ENCODE measurements at places on chromosomes 12 and 14.

DNA sequence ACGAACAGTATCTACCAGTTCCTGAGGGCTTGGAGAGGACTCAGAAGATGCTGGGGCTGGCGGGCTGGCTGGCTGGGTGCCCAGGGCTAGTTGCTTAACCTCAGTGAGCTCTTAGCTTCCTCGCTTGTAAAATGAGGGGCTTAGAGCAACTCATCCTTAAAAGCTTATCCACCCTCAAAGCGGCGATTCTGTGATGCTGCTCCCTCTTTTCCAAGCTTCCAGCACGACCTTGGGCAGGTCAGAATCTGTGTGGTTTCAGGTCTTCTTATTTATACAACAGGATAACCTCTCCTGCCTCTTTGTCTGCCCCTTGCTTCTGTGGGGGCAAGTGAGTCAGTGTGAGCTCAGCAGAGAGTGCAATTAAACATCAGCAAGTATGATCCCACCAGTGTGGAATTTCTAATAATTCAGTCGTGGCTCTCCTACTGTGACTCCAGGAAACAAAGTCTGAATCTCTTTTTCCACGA lies 281.8 kb downstream of the KSR2 start:
- no peak for DNase-seq

DNA sequence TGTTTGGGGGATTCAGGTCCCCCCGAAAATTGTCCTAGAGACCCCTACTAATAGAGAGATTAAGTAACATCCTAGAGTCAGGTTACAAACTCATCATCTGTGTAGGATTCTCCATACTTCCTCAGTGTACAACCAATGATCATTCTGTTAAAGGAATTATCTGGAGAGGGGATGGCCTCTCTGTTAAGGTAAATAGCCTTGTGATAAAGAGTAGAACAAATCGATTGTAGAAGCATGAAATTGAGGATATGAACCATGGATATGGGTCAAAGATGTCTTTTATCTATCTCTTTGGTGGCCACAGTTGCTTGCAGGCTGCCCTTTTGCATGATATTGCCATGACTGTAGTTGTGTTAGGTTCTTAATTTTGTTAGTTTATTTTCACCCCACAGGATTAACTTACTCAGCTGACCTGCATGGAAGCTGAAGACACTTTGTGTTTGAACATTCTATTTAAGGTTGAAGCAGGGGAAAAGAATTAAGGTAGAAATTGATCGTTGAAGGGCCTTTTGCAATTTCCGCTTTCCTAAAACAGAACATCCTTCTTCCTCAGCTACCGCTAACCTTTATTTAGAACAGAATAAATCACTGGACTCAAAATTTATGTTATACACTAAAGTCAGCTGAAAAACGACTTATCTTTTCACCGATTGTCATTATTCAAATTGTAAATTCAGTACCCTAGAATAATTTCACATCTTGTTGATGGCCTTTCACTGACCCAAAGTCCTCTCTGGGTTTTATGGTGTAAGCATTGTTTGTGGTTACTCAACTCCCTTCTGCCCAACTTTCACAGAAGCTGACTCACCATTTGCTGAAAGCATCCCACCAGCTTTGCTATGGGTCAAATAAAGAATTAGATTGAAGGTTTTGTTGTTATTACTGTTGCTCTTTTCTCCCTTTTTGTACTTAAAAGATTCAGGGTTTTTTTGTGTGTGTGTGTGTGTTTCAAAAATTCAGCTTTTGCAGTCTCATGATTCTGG lies 52.3 kb downstream of the IRAK3 start:
- no peak for DNase-seq

DNA sequence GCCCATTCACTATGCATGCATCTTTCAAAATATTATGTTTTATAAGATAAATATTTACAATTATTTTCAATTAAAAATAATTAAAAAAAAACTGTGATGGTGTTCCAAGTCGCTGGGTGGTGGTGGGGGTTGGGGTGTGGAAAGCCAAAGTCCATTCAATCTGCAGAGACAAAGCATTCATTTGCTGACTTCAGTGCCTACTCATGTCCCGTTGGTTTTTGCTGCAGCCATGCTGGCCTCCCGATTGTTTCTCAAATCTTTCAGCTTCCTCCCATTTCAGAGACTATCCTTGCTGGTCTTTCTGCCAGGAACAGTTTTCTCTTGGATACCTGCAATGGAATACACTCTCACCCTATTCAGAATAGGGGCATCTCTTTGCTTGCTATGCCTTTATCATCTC lies 331.5 kb upstream of the NOVA1 start:
- no peak for DNase-seq

- DNase-seq = peak; percentile 73
Observed at GRCh38 chr12:546920-547845, 87.4 kb downstream of the B4GALNT3 start.

DNA sequence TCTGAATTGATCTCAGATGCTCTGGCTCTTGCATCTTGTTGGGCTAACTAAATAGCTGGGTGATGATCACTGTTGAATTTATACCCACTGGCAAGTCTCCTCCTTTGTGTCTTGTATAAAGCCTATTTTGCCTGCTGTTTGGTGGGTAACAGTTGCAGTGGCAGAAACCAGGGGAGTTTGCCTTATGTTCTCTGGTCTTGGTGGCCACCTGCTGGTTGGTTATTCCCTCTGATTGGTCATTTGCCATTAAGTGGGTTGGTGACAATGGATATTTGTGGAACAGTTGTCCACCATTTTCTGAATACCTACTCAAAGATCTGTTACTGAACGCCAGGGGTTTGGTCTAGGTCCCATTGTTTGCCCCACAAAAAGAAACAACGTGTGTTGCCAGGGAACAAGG lies 52.1 kb downstream of the AVPR1A start:
- no peak for DNase-seq

Measured in CD4-positive, alpha-beta T cell treated with Interleukin-12 subunit alpha and Interleukin-12 subunit beta, for 1 hour (primary cell).